A172 (cell line): ENCODE measurements at places on chromosomes 6 and 20. TPM values are rescaled to one million over a fixed set of nuclear protein-coding genes. Genes with fewer than 3 reads are reported as not detected.
A peak's percentile ranks its signal among the peaks of the same experiment; 100 is the strongest.

- DNase-seq = no peak
Observed at GRCh38 chr6:51161752-51162151, 343.1 kb downstream of the TFAP2B start.

- no peak for DNase-seq
Observed at GRCh38 chr20:17650301-17651128, 31.5 kb downstream of the RRBP1 start.

DNA sequence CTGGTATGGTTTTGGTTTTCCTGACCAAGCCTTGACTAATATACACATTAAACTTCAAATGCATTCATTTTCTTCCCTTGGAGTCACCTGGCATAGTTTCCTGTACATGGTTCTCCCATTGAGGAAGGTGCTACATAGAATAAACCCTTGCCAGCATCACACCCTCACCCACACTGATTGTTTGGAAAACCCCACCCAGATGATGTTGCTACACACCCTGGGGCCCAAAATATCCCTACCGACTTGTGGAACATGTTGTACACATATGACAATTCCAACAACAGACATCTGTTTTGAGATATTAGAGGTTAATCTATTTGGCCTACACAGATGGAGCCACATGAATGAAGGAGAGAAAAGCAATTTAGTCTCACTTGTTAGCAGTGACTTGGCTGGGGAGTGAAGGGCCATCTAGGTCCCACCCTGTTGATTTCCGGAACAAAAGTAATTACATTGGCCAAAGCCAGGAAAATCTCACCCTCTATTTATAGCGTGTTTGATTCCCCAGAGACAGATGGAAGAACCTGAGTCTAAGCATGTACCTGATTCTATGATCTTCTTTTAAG, 606.0 kb upstream of the BTBD3 start:
- DNase-seq = no peak

GRCh38 chr6:138957903-138958302, 30.1 kb downstream of the REPS1 start:
- DNase-seq = no peak

DNA sequence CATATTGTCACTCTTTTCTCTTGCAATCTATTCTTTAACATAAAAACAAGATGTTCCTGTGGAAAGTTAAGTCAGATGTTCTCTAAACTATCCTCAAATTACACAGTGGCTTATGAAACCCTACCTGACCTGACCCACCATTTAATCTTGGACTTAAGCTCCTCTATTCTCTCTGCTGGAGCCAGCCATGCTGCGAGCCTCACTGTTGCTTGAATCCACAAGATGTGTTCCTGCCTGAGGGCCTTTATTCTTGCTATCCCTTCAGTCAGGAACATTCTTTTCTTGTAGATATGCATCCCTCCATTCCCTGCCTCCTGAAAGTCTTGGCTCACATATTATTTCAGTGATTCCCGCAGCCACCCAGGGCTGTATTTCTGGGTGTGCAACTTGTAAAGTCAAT, 283.2 kb downstream of the EPHA7 start:
- DNase-seq = no peak

DNA sequence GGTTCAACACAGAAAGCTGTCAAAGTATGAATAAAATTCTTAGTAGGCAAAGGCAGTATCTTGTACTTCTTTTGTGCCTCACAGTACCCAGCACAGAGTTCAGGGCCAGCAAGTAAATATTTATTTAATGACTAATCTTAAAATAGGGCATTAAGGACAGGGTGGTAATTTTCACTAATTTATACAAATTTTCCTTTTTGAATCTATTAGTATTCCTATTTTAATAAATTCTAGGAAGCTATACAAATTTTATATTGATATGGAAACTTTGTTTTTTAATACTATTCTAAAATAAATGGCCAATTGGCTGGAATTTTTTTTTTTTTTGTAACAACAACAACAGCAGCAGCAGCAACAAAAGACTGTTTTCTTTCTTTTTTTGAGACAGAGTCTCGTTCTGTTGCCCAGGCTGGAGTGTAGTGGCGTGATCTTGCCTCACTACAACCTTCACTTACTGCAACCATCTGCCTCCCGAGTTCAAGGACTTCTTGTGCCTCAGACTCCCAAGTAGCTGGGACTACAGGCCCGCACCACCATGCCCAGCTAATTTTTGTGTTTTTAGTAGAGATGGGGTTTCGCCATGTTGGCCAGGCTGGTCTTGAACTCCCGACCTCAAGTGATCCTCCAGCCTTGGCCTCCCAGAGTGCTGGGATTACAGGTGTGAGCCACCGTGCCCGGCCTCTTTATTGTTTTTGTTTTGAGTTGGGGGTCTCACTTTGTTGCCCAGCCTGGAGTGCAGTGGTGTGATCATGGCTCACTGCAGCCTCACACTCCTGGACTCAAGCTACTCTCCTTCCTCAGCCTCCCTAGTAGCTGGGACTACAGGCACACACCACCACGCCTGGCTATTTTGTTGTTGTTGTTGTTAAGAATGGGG, 85.2 kb downstream of the FKBP5 start:
- no peak for DNase-seq

The TGM3 gene
- 0.53 TPM in 1 of 2 replicates, not detected in the other for total RNA-seq

DNA sequence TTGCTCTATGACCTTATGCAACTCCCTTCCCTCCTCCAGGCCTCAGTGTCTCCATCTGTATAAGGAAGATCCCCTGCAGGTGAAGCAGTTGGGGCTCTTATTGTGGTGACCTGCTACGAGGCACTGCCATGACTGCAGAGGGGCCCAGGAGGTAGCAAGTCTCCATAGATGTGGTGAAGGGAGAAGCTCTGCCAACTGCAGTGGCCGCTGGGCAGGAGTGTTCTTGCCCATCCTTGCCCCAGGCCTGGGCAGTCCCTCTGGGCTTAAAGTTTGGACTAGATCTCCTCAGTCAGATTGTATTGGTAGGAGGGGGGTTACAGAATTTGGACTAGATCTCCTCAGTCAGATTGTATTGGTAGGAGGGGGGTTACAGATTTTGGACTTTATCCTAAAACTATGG, 12.2 kb downstream of the KCNK17 start:
- no peak for DNase-seq

DNA sequence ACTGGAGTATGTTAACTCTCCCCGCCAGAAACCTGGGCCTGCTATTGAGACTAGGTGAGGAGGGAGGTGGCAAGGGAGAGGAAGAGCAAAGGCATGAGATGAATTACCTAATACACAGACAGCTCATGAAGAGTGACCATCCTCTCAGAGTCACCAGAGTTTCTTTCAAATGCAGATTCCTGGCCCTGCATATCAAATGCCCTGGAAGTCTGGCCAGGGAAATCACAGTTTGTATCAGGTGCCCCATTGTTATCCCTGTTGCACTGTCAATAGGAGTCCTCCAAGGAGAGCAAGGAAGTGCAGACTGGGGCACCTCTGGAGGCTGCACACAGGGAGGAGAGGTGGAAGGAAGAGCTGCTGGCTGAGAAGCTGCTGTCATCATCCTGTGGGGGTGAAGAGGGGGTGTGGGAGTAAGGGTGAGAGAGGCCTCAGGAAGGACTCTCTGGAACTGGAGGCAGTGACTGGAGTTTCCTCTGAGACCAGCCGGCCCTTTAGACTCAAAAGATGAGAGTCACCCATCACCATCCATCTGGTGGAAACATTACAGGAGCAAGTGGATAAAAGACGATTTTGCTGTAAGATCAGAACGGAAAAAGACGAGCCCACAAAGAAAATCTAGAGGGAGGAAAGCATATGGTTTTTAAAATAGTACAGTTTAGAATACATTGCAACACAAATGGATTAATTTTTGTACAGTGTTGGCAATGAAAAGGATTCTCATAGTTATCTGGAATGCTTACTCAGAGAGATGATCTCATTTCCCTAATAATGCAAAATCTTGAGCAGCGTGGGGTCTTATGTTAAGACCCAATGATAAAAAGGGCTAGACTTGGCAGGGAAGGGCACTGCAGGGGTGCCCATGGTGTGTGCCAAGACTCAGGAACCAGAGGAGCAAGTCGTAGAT, 268.1 kb downstream of the UST start:
- DNase-seq = peak; percentile 34

- DNase-seq = no peak
Observed at GRCh38 chr6:160912411-160912810, 79.2 kb upstream of the MAP3K4 start.

- DNase-seq = no peak
Observed at GRCh38 chr6:44712353-44713111, 325.0 kb downstream of the CDC5L start.

GRCh38 chr6:106530502-106530901, 98.8 kb downstream of the RTN4IP1 start:
- DNase-seq = no peak

DNA sequence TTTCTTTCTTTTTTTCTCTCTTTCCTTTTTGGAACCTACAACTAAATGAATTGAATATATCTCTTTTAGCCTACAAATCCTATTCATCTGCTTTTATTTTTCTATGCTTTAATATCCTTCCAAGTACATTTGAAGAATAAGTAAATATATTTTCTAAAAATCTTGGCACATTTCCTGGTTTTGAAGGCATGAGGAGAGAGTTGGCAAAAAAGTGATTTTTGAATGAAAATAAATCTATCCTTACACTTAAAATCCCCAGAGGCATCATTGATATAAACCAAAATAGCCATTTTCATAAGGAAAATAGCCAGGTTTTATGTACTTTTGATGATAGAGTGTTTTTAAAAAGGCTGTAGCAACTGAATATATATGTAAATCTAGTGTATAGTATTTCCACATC, 69.0 kb downstream of the SAMD5 start:
- DNase-seq = no peak

GRCh38 chr6:38755207-38755606, 40.1 kb downstream of the DNAH8 start:
- no peak for DNase-seq

- DNase-seq = no peak
Observed at GRCh38 chr6:158175111-158175510, 7.0 kb downstream of the GTF2H5 start.

The RBM38 gene
- 41.4 and 53.5 TPM in 2 replicates for total RNA-seq

DNA sequence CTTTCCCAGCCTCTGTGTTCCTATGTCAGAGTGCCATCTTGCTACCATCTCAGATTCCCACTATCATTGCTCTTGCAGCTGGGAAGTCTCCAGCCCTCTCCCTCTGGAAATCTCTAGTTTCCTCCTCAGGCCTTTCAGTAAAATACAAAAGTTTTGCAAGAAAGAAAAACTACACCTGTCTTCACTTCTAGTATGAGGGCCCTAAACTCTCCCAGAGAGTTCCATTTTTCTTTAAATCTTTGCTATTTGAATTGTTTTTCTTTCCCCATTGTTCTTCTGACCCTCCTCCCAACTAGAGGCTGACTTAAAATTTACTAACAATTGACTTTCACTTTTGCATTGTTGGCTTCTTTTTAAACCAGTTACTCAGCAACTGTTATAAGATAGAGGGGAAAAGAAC, 62.8 kb downstream of the LY86 start:
- DNase-seq = no peak

The TDRD6 gene
- total RNA-seq = not detected in 2 replicates

The CDSN gene
- not detected in 2 replicates for total RNA-seq

The DPPA5 gene
- total RNA-seq = not detected in 2 replicates

DNA sequence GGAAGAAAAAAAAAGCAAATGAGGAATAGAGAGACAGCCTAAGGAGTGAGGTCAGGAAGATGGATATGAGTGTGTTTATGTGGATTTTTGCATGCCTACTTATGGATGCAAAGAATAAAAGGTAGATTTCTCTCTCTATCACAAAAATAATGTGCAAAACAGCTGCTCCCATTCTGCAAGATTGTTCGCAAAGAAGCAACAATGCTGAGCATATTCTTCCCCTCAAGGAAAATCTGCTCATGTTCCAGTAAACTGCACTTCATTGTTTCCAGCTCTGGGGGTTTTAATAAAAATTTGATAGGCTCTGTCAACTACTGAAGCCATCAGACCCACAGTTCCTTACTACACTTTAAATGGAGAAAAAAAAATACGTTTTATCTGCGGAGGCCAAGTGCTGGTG, 177.3 kb downstream of the COL9A1 start:
- no peak for DNase-seq

DNA sequence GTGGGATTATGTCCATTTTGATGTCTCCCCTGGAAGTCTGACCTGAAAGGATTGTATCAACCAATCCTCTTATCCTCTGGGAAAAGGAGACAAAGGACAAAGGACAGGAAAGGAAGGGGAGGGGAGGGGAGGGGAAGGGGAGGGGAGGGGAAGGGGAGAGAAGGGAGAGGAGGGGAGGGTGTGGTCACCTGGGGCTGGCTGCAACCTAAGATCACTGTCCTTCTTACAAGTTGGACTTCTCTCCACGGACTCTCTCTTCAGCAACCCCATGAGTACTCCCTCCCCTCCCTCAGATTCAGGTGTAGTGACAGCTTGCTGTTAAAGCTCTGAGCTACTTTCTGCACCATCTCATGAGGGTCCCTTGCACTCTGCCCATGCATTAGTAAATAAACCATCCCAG, 58.9 kb upstream of the KLHL31 start:
- no peak for DNase-seq

GRCh38 chr6:31355583-31355948, 1.4 kb downstream of the HLA-B start:
- DNase-seq = no peak

GRCh38 chr20:32655903-32656512, 17.7 kb downstream of the C20orf203 start:
- no peak for DNase-seq

The NNAT gene
- not detected in 2 replicates for total RNA-seq

The GPX5 gene
- total RNA-seq = not detected in 2 replicates

The TFAP2D gene
- total RNA-seq = not detected in 2 replicates

- DNase-seq = no peak
Observed at GRCh38 chr20:62860924-62861691, 514 bp downstream of the TCFL5 start.

- DNase-seq = no peak
Observed at GRCh38 chr6:129243377-129243776, 360.4 kb downstream of the LAMA2 start.

GRCh38 chr6:89834884-89835792, 5.5 kb downstream of the CASP8AP2 start:
- no peak for DNase-seq

The GNMT gene
- 0.24 TPM in 1 of 2 replicates, not detected in the other for total RNA-seq

- no peak for DNase-seq
Observed at GRCh38 chr6:38168699-38169098, 349.2 kb downstream of the ZFAND3 start.

The MACROD2 gene
- 0.02 and 0.46 TPM in 2 replicates for total RNA-seq

The TRDN gene
- 0.09 and 0.17 TPM in 2 replicates for total RNA-seq

- no peak for DNase-seq
Observed at GRCh38 chr6:44035621-44036020, 91.6 kb downstream of the MRPL14 start.

DNA sequence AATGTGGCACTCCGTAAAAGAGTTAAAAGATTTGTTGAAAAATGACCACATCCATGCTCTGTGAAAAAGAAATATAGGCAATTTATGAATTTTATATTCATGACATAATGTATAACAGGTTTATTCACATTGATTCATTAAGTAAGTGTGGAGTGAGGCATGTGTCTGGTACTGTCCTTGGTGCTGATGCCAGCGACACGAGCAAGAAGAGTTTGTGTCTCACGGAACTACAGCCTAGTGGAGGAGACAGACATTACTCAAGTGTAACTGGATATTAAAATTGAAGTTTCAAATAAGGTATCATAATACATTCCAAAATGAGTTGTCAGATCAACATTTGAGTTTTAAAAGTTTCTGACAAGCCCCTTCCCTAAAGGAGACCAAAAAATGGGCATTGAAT, 158.2 kb upstream of the PRND start:
- DNase-seq = peak; percentile 70

The RIPPLY2 gene
- total RNA-seq = not detected in 2 replicates
